Fibroblast of villous mesenchyme (primary cell): ENCODE measurements at places on chromosomes 16 and 17. TPM values are rescaled to one million over a fixed set of nuclear protein-coding genes. Genes with fewer than 3 reads are reported as not detected.

STH gene
- not detected in 2 replicates for total RNA-seq

KRTAP9-1 gene
- total RNA-seq, result not detected in 2 replicates

IGFALS gene
- total RNA-seq, result under 0.01 TPM in 1 of 2 replicates, not detected in the other

CD300A gene
- not detected in 2 replicates for total RNA-seq

BAHCC1 gene
- total RNA-seq, result 6.5 and 8.4 TPM in 2 replicates

PYDC1 gene
- total RNA-seq, result not detected in 2 replicates

CDRT15L2 gene
- total RNA-seq, result not detected in 2 replicates

DNA sequence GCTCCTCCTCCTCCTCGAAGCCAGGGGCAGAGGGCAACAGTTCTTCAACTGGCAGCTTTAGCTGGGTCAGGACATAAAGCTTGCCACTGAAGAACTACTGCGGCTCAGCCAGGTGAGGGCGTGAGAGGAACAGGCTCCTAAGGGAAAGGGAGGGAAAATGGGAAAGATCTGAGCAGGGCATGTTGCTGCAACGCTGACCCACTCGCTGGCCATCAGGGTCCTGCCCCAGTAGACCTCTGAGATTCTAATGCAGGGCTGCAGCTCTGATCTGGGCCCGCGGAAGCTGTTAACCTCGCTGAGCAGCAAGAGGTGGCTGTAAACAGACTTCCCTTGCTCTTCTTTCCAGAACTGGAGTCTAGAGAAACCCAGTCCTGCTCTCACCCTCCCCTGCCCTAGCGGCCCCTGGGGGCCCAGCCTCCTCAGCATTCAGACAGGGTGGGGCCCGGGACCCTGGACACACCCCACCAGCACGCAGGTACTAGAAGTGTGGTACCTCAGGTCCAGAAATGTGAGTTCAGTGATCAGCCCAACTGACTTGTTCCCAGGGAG lies 3.8 kb upstream of the TLCD2 start:
- peak; percentile 47 for DNase-seq

DNA sequence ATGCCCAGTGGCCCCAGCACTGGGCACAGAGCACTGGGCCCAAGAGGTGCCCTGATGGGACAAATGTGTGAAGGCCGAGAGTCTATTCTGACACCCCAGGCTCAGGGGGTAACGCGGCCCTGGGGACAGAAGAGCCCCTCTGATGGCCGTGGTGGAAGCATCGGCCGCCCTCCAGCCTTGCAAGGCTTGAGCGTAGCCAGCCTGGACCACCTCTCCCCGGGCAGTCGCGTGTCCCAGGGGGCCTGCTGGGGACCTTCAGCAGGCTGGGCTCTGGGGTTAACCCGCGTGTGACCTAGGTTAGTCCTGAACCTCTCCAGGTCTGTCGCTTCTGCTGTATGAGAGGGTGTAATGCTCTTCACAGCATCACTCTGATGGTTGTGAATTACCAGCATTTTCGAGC lies 40.8 kb downstream of the NOS2 start:
- no peak for DNase-seq

DNA sequence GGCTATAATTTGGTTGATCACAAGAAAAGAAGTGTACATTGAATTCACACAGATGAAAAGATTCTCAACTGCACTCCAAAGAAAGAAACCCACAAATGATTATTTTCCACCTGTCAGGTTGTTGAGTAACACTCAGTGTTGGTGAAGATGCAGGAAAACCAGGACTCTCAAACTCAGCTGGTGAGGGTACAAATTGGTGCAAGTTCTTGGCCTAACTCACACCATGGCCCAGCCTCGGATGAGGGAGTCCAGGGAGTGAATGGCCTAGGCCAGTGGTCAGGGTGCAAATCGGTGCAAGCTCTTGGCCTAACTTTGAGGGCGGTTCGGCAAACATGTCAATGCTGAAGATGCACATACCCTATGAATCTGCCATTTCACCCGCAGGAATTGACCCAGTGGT lies 8.6 kb downstream of the SCNN1B start:
- DNase-seq, result no peak

DNA sequence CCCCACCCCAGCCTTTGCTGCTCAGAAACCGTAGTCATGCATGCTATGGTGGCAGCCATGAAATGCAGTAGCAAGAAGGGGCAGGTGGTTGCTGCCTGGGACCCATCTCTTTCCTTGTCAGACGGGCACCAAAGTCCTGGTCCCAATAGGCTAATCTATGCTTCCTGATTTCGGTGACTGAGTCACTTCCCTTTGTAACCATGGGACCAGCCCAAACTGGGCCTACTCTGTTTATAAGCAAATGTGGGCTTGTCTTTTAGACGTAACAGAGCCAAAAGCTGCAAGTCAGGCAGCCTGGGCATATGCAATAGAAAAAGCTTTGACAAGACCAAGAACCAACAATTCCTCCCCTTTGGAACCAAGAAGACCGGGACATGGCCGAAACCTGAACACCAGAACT lies 99.1 kb upstream of the RBBP6 start:
- no peak for DNase-seq

DNA sequence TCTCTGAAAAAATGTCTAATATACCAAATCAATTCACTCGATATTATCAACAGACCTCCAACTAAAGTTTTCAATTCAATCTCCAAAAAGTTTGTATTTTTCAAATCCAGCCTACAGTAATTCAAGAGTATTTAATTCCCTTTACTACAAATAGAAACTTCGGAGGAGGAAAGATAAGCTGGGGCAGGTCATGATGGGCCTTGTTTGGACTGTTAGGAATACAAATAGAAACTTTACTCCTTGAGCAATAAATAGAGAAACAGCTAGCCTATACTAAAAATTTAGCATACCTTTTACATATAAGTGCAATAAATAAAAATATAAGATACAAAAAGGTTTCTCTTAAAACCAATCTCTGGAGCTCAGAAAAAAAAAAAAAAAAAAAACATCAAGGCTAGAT lies 98.2 kb downstream of the NCOR1 start:
- DNase-seq, result no peak

GRCh38 chr16:14460726-14461125 lies 169.3 kb downstream of the PARN start:
- no peak for DNase-seq

- no peak for DNase-seq
Measured at GRCh38 chr17:14318918-14319205, 18.0 kb downstream of the HS3ST3B1 start.

GRCh38 chr17:28492352-28493310 lies 13.5 kb upstream of the FOXN1 start:
- peak; percentile 34 for DNase-seq

- no peak for DNase-seq
Measured at GRCh38 chr17:68298601-68299000, 7.3 kb downstream of the ARSG start.
